ENCODE measurements at places on chromosomes 1 and 21.

DNA sequence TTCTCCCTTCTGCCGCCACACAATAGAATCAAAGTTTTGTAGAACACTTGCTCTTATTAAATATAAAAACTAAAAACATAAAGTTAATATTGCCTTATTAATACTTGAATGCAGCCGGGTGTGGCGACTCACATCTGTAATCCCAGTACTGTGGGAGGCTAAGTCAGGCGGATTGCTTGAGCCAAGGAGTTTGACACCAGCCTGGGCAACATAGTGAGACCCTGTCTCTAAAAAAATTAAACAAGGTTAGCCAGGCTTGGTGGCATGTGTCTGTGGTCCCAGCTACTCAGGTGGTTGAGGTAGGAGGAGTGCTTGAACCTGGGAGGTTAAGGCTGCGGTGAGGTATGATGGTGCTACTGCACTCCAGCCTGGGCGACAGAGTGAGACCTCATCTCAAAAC, 13.2 kb upstream of the HHAT start:
- DNase-seq = no peak

GRCh38 chr1:29707796-29708195, 471.5 kb downstream of the PTPRU start:
- no peak for DNase-seq

DNA sequence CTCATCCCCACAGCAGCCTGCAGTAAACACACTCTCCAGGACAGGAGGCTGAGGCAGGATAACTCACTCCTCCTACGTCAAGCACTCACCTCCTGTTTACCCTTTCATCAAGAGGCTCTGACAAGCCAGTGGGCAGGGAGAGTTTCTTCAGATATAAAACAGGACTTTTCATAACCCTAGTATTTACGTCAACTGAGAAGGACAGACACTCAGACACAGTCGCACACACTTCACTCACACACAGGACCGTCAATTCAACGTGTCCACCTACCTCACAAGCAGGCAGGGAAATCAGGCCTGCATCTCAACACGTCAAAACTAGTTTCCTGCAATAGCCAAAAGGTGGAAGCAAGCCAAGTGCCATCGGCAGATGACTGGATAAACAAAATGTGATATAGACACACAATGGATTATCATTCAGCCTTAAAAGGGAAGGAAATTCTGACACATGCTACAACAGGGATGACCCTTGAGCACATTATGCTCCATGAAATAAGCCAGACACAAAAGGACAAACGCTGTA, 48.6 kb downstream of the ITPKB start:
- no peak for DNase-seq

DNA sequence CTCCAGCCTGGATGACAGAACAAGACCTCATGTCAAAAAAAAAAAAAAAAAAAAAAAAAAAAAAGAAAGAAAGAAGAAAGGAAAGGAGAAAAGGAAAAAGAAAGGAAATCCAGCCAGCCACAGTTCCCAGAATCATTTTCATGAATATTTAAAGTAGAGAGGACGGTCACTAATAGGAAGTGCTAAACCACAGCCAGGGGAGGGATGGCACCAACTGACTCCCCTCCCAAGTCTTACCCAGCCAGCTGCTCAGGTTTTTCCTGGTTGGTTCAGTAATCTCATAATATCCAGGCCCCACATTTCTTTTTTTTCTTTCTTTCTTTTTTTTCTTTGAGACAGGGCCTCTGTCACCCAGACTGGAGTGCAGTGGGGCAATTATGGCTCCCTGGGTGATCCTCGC, 63.9 kb upstream of the AK4 start:
- DNase-seq = no peak

- no peak for DNase-seq
Measured at GRCh38 chr1:183936791-183937190, 100.7 kb downstream of the COLGALT2 start.

- DNase-seq = no peak
Measured at GRCh38 chr1:21919520-21919919, 17.6 kb downstream of the HSPG2 start.

- DNase-seq = no peak
Measured at GRCh38 chr1:32861904-32862695, 8.6 kb downstream of the FNDC5 start.

DNA sequence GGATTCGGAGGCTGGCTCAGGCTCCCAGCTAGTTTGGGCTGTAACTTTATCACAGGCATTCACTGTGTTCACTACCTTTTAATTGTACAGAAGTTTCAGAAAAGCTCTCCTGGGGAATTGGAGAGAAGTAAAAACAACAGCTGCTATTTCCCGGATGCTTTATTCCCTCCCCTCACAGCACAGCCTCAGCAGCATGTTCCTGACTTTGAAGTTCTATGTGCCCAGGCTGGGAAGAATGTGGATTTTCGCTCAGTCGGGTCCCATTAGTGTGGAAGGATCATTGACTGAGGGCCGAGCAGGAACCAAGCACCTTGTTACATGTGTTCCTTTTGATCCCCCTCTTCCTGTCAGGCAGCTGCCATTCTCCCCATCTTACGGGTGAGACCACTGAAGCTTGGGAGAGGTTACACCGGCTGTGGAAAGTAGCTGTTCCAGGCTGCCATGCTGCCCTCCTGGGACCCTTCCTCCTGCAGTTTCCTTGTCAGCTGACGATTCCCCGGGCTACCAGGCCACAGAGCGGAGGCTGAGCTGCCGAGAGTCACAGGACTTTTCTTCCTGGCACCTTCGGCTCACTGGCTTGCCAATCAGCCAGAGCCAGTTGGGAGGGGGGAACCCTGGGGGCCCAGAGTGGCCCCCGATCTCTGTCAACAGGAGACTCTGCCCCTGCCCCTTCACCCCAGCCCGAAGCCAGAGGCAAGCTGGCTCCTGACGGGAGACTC, 223.1 kb upstream of the TMEM51 start:
- DNase-seq = no peak

DNA sequence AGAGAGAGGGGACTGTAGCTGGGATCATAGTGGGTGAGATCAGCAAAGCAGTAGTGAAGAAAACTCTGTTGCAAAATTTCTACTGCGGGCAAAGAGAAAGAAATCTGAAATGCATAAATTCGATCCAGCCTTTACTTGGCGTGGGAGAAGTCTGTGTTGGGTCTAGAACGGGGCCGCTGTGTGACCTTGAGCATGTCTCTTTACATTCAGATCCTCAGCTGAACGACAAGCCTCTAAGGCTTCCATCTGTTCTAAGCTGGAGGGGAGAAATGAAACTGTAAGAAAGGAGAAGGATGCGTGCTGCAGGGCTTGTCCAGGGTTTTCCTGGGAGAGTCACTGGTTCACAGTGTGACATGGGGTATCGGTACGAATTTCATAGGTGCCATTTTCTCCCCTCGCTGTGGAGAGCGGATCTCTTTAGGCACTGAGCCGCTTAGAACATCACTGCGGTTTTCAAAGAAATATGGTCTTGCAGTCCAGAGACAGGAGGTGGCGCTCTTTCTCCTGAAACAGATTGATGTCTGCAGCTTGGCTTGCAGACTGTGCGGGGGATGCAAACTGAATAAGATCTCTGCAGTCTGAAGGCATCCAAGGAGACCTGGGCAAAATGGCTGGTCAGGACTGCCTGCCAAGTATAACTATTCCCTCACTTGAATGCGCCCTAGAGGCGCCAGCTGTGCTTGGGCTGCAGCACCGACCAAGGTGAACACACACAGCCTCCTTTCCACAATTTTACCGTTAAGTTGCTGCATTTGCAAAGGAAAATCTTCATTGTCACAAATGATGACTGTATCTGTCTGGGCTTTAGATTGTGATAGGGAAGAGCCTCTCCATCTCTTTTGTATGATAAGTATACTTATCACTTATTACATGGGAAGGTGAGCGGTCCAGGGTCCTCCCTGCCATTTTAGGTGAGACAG, 104.1 kb downstream of the XCL2 start:
- DNase-seq = no peak

All from cortex of kidney (tissue), 1 donor.